CD8-positive, alpha-beta T cell (primary cell): ENCODE measurements at places on chromosomes 7 and 10. TPM values are rescaled to one million over a fixed set of nuclear protein-coding genes. Genes with fewer than 3 reads are reported as not detected.

GRCh38 chr10:110448682-110449418, 48.9 kb upstream of the DUSP5 start:
- DNase-seq, result no peak

GRCh38 chr7:151642746-151643145, 123.1 kb upstream of the RHEB start:
- no peak for DNase-seq

- DNase-seq, result no peak
Measured at GRCh38 chr7:46545790-46546189, 624.7 kb upstream of the IGFBP3 start.

Gene MYPN
- total RNA-seq, result not detected
